GM12891 (cell line): ENCODE measurements at places on chromosomes 7 and 10.

- no peak for DNase-seq
Measured at GRCh38 chr7:80348223-80348622, 163.6 kb downstream of the GNAT3 start.

- no peak for DNase-seq
Measured at GRCh38 chr10:29470843-29471543, 163.8 kb downstream of the SVIL start.

- DNase-seq = no peak
Measured at GRCh38 chr10:27474741-27475140, 29.4 kb upstream of the RAB18 start.

GRCh38 chr10:23399701-23400144 is 39.2 kb upstream of the OTUD1 start:
- no peak for DNase-seq

DNA sequence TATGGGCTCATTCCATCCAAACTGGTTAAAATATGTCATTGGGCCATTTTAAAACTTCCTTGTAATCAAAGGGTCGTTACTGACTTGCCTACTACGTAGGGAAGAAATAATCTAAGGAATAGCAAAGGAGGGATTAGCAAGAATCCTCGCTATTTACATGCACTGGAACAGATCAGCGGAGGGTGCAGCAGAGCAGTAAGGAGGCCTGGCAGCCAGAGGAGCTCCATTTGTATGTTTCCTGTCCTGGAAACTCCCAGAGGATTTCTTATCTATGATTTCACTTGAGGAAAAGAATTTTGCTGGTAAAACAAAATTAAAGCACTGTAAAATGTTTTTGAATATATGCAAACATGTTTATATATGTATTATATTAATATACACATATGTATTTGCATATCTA is 107.3 kb downstream of the TPK1 start:
- DNase-seq = no peak

GRCh38 chr7:24889611-24890010 is 90.4 kb downstream of the OSBPL3 start:
- DNase-seq = no peak

- peak; percentile 73 for DNase-seq
Measured at GRCh38 chr10:86535132-86535882, 13.7 kb upstream of the WAPL start.

GRCh38 chr7:158567153-158567603 is 20.4 kb downstream of the PTPRN2 start:
- no peak for DNase-seq

DNA sequence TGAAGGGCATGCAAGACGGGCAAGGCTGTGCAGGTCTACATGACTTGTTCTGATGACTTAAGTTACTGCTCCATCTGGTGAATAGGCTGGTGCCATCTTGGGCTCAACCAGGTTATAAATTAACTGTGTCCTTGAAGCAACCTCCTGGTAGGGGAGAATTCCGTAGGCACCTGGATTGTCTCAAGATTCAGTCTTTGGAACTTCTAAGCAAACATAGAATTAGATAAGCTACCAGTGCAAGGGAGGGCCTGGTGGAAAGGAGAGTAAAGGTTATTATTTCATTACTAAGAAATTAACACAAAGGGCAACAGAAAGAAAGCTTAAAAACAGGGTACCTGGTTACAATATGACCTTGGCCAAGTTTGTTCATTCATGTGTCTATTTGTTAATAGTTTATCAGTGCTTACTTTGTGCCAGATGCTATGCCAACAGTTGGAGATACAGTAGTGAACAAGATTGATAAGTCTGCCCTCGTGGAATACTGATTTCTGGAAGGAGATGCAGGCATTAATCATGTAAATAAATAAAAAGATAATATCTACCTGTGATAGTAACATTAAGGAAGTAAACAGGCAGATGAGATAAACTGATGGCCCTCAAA is 107.0 kb upstream of the PALS2 start:
- DNase-seq = no peak

- DNase-seq = no peak
Measured at GRCh38 chr7:30612658-30613265, 18.1 kb downstream of the GARS1 start.

DNA sequence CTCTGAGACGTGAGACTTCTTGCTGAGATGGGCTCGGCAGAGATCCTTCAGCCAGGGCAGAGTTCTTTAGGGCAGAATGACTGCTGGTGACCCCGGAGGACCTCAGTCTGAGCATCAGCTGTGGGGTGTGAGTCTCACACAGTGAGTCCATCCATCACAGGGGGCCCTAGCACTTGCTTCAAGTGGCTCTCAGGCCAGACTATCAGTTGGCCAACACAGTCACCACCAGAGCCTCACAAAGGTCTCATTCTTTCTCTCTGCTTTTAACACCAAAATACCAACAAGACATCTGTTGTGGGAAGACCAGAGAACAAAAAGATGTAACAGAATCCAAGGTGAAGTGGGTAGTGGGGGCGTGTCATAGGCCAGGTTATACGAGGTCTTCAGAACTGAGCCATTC is 345.6 kb upstream of the NRP1 start:
- DNase-seq = no peak

DNA sequence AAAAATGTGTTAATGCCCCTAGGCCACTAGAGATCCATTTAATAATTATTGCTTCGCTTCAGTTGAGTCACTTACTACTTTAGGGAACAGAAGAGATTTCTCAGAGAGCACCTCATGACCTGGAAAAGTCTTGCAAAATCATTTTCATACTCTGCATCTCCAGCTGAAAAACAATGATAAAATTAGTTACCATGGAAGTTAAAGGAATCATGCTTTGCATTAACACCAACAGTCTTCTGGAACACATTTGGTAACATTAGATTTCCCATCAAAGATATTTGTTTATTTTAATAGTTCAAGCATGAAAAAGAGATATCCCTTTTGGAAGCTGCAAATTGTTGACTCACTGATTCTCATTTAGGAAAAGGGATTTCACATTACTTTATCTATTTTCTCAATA is 1.8 kb upstream of the STEAP2 start:
- DNase-seq = no peak

GRCh38 chr7:151790095-151790829 is 86.7 kb downstream of the PRKAG2 start:
- no peak for DNase-seq

DNA sequence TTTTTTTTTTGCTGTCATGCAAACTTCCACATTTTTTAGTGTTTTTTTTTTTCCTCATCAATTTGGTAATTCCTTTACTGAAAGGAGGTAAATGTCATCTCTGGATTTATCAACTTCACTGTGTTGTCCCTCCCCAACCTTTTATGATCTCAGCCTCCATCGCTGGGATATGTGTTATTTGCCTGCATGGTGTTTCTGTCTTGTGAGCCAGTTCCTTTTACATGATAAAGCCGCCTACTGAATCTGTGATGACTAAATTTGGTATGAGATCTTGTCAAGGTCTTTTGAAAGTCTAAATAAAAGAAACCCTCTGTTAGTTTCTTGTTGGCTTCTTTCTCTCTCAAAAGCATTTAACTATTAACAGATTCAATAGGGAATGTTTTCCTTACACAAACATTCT is 39.3 kb downstream of the TAS2R41 start:
- DNase-seq = no peak

- no peak for DNase-seq
Measured at GRCh38 chr7:6235029-6235871, 37.2 kb downstream of the CYTH3 start.

GRCh38 chr10:23371073-23371472 is 26.5 kb upstream of the C10orf67 start:
- DNase-seq = no peak

GRCh38 chr10:60944910-60945297 is 919 bp upstream of the RHOBTB1 start:
- DNase-seq = no peak

GRCh38 chr7:87231258-87231657 is 11.7 kb upstream of the TMEM243 start:
- DNase-seq = no peak

- DNase-seq = no peak
Measured at GRCh38 chr7:2157473-2158279, 75.1 kb downstream of the MAD1L1 start.

DNA sequence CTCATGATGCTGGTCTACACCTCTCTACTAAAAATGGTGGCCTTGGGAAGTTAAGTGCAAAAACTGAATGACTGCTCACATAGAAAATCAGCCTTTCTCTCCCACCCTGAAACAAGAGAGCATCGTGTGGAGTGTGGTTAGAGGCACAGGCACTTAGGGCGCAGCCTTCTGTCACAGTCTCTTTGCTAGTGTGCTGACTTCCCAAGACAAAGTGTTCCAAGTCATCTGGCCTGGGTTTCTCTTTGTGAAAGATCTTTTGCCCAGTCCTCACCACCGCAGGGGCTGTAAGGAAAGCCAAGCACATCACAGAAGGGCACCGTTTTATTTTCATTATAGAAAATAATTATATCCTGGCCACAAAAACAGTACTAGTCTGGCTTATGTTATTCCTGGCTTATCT is 12.5 kb downstream of the STN1 start:
- no peak for DNase-seq
